ENCODE measurements at places on chromosomes 12 and 14.

DNA sequence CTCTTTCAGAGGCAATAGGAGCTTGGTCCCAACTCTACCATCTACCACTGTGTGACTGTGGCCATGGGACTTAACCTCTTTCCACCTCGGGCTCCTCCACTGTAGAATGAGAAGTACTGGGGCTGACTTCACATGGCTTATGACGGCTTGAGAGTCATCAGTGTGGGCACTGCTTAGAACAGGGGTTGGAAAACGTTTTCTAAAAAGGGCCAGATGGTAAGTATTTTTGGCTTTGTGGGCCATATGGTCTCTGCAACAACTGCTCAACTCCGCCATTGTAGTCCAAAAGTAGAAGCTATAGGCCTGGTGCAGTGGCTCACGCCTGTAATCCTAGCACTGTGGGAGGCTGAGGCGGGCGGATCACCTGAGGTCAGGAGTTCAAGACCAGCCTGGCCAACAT, 69.2 kb upstream of the LTA4H start:
- no peak for DNase-seq

GRCh38 chr12:9372202-9372601, 164.0 kb upstream of the PZP start:
- DNase-seq: no peak

- DNase-seq: no peak
Measured at GRCh38 chr12:31950492-31950891, 8.7 kb upstream of the RESF1 start.

GRCh38 chr14:76426161-76426696, 50.3 kb downstream of the ESRRB start:
- no peak for DNase-seq

All from esophagus squamous epithelium (tissue), 5 donors.